ENCODE measurements at places on chromosomes 7 and 10.

GRCh38 chr10:88154596-88155250 is 291.3 kb downstream of the PTEN start:
- DNase-seq: no peak

GRCh38 chr7:101563198-101563901 is 65.7 kb downstream of the MYL10 start:
- DNase-seq: no peak

- no peak for DNase-seq
Measured at GRCh38 chr10:22613011-22613410, 101.4 kb downstream of the PIP4K2A start.

DNA sequence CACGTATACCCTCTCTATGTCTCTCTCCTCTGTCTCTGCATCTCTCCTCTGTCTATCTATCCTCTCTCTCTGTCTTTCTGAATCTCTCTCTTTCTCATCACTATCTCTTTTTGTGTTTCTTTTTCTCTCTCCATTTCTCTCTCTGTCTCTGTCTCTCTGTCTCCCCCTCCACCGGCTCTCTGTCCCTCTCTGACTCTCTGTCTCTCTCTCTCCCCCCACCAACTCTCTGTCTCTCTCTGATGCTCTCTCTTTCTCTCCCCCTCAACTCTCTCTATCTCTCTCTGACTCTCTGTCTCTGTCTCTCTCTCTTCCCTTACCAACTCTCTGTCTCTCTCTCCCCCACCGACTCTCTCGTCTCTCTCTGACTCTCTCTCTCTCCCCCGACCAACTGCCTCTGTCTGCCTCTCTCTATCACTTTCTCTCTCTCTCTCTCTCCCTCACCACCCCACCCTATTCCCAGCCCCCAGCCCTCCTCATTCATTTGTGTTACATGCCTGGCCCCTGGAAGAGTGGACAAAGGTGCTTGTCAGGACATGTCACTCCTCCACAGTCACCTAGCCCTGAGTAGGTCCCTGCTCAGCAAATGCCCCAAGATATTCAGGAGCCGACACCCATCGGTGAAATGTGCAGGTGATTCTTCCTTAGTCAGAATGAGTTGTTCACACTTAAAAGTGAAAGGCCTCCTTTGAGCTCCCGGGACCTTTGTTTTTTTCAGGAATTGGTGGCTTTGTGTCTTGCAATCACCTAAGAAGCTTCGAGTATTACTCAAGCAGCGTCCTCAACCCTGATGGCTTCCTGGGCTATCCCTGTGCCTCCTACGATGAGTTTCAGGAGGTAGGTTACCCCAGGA is 13.6 kb downstream of the PNLIPRP2 start:
- DNase-seq: no peak

- DNase-seq: no peak
Measured at GRCh38 chr10:15539262-15539661, 168.2 kb upstream of the FAM171A1 start.

- DNase-seq: no peak
Measured at GRCh38 chr10:120614680-120615079, 157.7 kb downstream of the PLPP4 start.

GRCh38 chr7:151884312-151885201 is 7.6 kb upstream of the PRKAG2 start:
- DNase-seq: no peak

GRCh38 chr10:129004398-129004797 is 462.6 kb upstream of the MGMT start:
- DNase-seq: no peak

GRCh38 chr7:101189109-101189508 is 9.0 kb upstream of the NAT16 start:
- DNase-seq: no peak

- no peak for DNase-seq
Measured at GRCh38 chr7:127151379-127151778, 101.4 kb downstream of the GRM8 start.

DNA sequence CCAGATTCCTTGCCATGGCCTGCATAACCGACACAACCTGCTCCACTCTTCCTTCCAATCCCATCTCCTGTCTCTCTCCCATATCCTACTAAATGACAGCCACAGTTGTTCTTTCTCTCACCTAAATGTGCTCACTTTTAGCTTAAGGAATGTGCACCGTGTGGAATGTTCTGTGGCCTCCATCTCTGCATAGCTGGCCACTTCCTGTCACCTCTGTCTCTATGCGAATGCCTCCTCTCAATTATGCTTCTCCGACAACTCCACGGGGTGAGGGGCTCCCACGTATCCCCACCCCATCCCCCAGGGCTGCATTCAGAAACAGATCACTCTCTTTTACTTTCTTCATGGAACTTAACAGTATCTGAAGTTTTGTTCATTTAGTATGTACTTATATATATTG is 110.7 kb downstream of the RAB18 start:
- DNase-seq: no peak

DNA sequence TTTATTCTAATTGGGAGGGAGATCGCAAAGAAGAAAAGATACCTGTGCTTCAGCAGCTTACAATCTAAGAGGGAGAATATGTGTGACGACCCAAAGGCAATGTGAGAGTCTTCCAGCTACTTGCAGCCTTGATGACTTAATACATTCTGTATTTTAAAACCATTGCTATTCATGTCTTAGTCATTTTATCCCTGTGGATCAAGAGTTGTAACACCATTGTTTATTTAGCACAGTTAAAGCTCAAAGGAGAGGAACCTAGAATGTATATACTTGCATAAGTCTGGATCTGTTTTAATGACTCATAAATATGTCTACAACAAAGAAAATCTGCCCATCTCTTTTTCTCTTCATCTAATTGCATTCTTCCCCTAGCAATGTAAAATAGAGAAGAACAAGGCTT is 117.9 kb upstream of the DLX6 start:
- no peak for DNase-seq

DNA sequence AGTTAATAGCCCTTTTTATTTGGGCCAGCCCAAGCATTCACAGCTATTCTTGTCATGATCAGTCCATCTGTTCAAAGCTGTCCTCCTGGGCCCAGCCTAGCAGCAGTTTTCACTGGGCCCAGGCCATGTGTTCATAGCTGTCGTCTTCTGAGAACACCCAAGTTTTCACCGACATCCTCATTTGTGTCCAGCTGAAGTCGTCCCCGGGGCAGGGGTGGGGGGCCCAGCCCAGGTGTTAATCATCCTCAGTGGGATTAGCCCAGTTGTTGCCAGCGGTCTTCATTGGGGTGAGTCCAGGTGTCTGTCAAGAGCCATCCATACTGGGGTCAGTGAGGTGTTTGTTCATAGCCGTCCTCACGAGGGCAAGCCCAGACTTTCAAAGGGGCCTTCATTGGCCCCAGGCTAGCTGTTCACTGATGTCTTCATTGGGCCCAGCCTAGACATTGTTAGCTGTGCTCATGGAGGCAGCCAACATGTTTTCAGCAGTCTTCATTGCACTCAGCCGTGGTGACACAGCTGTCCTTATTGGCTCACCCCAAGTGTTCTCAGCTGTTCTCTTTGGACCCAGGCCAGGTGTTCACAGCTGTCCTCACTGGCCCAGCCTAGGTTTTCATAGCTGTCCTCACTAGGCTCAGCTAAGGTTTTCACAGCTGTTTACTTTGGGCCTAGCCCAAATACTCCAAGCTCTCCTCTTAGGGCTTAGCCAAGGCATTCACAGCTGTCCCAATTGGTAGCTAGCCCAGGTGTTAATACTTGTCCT is 10.0 kb downstream of the FRG2B start:
- DNase-seq: no peak

DNA sequence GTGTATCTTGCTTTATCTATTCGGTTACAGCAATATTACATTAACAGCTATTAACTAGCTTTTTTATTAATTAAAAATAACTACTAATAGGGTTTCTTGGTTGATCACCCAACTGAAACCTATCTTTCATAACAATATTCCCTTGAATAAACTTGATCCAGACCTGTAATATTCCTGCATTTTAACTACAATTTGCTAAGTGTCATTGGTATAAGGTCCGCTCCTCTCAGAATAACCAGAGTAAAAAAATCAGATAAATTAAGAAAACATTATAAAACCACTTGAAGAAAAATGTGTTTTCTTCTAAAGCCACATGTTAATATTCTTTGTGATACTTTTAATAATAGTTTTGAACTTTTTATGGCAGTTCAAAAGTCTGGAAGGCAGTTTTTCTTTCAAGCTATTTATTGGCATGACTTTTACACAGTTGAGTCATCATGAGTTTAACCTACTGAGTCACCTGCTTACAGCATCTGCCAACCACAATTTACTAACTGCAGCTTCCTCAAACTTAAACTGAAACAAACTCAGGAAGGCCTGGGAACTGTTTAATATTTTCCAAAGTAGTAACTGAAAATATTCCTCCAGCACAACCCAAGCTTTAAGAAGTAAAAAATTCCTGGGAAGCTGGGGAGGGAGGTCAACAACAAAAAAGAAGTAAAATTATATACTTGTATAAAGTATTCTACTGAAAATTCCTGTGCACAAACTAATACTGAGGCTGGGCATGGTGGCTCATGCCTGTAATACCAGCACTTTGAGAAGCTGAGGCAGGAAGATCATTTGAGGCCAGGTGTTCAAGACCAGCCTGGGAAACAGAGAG is 103.2 kb downstream of the NRBF2 start:
- DNase-seq: peak; percentile 35
